ENCODE measurements at places on chromosomes 3 and 15.

GRCh38 chr3:12512534-12513118 lies 28.3 kb downstream of the TSEN2 start:
- no peak for DNase-seq

DNA sequence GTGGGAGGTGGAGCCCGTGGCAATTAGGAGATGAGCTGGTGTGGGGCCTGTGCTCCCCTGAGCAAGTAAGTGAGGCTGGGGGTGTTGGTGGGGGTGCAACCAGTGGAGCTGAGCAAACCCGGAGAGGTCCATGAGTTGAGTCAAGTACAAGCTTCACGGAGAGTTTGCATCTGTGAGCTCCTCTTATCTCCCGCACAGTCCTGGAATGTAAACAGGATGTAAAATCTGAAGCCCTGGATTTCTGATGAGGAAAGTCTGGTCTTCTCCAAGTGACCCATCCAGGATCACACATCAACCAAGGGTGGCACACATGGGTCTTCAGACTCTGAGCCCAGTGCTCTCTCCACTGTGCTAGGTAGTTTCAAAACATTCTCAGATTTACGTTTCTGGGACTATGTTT lies 67.8 kb downstream of the LSM3 start:
- no peak for DNase-seq

DNA sequence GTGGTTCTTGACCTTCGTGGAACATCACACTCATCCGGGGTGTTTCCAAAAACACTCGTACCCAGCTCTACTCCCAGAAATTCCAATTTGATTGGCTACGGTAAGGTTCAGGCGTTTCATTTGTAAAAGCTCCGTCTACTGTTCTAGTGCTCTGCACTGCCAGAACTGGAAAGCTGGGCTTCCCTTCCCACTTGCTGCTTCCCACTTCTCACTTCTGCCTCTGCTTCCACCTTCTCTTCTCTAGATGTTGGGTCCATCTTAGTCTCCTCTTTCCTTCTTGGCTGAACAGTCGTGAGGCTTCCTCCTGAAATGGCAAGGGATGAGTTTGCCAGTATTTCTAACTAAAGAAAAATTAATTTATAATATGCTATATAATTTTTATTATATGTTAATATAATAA lies 29.8 kb upstream of the RHCG start:
- DNase-seq, result no peak

GRCh38 chr15:41843571-41843970 lies 4.9 kb downstream of the PLA2G4B start:
- no peak for DNase-seq

- DNase-seq, result peak; percentile 17
Measured at GRCh38 chr15:31442699-31443111, 116.1 kb downstream of the KLF13 start.

- DNase-seq, result no peak
Measured at GRCh38 chr15:32870240-32871033, 152.6 kb downstream of the GREM1 start.

All from erythroblast (primary cell).